ENCODE measurements at places on chromosomes 1 and 21. TPM values are rescaled to one million over a fixed set of nuclear protein-coding genes. Genes with fewer than 3 reads are reported as not detected.

DNA sequence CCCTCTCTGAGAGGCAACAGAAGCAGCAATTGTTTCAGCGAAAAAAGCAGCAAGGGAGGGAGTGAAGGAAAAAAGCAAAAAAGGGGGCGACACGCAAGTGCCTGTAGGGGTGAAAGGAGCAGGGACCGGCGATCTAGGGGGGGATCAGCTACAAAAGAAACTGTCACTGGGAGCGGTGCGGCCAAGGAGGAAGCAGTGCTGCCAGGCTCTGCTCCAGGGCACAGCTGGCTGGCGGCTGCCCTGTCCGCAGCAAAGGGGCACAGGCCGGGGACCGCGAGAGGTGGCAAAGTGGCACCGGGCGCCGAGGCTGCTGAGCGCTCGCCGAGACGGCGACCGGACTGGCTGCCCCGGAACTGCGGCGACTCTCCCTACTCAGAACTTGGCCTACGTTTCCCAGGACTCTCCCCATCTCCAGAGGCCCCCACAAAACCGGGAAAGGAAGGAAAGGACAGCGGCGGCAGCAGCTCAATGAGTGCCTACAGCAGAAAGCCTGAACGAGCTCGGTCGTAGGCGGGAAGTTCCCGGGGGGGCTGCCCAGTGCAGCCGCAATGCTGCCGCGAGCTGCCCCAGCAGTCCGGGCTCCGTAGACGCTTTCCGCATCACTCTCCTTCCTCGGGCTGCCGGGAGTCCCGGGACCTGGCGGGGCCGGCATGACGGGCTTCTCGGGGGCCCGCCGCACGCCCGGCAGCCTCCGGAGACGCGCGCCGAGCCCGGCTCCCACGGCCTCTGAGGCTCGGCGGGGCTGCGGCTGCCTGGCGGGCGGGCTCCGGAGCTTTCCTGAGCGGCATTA lies 1.0 kb upstream of the CDKN2C start:
- peaks cover 7% of the 10 kb centered on the region for H3K4me1 ChIP-seq
- no peaks in the 10 kb centered on the region for H3K27me3 ChIP-seq
- H3K36me3 ChIP-seq = no peaks in the 10 kb centered on the region
- DNase-seq = peak; percentile 61

DNA sequence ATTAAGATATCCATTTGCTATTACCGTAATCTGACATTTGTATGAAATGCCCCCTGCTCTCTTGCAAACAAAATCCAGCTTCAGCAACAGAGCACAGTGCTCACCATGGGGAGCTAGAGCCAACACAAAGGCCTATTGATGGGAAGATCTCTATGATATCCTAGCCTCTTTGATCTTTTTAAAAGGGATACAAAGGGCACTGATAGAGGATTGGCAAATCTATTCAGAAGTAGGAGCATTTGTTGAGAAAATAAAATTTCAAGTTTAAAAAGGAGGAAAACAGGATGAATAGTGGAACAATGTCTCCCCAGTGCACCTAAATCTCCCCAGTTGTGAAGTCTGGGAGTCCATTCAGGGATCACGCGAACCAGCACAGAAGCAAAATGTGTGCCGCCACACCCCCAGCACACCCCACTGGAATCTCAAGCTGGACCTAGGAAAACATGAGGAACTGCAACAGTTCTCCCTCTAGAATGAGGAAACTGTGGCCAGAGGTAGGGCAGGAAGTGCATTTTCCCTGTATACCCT lies 32.2 kb downstream of the MRAP start:
- no peak overlapping the region for H3K27ac ChIP-seq
- no peaks in the 10 kb centered on the region for H3K4me1 ChIP-seq
- no peaks in the 10 kb centered on the region for H3K27me3 ChIP-seq

GRCh38 chr1:74714429-74715235 lies 18.2 kb downstream of the CRYZ start:
- no peaks in the 10 kb centered on the region for H3K4me1 ChIP-seq
- DNase-seq = no peak
- H3K36me3 ChIP-seq = peaks cover 21% of the 10 kb centered on the region
- H3K4me3 ChIP-seq = no peak overlapping the region
- H3K27me3 ChIP-seq = no peaks in the 10 kb centered on the region

DNA sequence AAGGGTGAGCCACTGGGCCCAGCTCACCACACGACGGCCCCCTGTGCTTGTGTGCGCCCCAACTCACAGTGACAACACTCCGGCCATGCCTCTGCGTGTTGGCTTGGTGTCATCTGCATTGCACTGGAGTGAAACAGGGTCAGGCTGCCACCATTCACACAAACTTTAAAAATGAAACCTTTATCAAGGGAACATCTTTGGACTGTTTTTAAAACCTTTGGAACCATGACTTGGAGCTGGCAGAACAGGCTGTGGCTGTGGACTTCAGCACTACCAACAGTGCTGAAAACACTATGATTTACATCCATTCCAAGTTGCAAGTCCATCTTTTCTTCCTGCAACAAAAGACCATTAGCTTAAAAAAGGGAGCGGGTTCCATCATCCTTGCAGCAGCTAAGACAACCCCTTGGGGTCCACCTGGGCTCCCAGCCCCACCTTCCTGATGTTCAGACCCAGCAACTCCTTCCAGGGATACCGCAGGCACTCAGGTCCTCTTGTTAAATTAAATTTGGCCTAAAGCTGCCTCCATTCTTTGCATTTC lies 25.6 kb downstream of the POFUT2 start:
- H3K36me3 ChIP-seq = peaks cover 18% of the 10 kb centered on the region
- no peak for DNase-seq
- no peak overlapping the region for H3K4me3 ChIP-seq

DNA sequence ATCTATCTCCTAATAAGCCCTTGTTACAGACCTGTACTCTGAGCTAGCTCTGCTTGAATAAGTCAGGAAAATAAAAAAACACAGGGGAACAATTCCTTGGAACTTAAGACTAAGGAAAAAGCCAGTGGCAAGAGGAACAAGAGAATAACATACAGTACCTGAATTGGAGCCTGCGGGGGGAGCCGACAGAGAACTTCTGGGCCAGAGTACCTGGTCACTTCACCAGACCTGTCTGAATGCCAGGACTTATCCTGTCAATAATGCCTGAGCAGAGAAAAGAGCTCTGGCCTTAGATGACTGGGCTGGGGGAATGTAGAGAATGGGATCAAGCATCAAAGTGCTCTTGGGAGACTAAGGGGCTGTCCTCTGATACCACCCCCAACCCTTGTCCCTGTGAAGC lies 15.1 kb downstream of the PEA15 start:
- H3K27ac ChIP-seq = no peak overlapping the region
- no peak for DNase-seq
- H3K36me3 ChIP-seq = peaks cover 96% of the 10 kb centered on the region
- no peaks in the 10 kb centered on the region for H3K4me1 ChIP-seq
- no peak overlapping the region for H3K4me3 ChIP-seq

DNA sequence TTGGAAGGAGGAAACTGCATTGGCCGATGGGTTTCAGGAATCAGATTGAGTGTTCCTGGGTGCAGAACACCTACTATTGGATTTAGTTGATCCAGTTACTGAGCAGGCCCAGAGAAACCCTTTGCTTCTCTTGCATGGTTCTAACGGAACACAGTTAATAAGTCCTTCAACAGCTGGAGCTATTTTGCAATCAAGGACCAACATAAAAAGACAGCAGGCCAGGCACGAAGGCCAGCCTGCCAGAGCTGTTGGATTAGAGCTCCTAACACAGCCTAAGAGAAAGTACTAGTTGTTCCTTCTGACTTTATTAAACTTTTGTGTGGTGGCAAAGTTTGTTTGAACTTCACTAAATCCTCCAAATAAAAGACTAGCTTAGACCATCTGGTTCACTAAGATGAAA lies 148.0 kb upstream of the LMO4 start:
- H3K27me3 ChIP-seq = no peaks in the 10 kb centered on the region
- H3K36me3 ChIP-seq = no peaks in the 10 kb centered on the region
- H3K4me1 ChIP-seq = no peaks in the 10 kb centered on the region
- H3K4me3 ChIP-seq = no peak overlapping the region
- no peak for DNase-seq
- H3K27ac ChIP-seq = no peak overlapping the region

DNA sequence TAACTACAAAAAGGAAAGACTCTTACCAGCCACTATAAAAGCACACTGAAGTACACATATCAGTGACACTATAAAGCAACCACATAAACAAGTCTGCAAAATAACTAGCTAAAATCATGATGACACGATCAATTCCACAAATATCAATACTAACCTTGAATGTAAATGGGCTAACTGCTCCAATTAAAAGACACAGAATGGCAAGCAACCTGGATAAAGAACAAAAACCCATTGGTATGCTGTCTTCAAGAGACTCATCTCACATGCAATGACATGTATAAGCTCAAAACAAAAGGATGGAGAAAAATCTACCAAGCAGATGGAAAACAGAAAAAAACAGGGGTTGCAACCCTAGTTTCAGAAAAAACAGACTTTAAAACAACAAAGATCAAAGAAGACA lies 59.7 kb upstream of the LYPLAL1 start:
- no peak overlapping the region for H3K27ac ChIP-seq
- H3K4me1 ChIP-seq = no peaks in the 10 kb centered on the region
- H3K27me3 ChIP-seq = no peaks in the 10 kb centered on the region
- no peak for DNase-seq

- no peak overlapping the region for H3K4me3 ChIP-seq
- no peaks in the 10 kb centered on the region for H3K4me1 ChIP-seq
- DNase-seq = no peak
- H3K36me3 ChIP-seq = no peaks in the 10 kb centered on the region
Measured at GRCh38 chr1:154521695-154522094, 19.5 kb upstream of the SHE start.

DNA sequence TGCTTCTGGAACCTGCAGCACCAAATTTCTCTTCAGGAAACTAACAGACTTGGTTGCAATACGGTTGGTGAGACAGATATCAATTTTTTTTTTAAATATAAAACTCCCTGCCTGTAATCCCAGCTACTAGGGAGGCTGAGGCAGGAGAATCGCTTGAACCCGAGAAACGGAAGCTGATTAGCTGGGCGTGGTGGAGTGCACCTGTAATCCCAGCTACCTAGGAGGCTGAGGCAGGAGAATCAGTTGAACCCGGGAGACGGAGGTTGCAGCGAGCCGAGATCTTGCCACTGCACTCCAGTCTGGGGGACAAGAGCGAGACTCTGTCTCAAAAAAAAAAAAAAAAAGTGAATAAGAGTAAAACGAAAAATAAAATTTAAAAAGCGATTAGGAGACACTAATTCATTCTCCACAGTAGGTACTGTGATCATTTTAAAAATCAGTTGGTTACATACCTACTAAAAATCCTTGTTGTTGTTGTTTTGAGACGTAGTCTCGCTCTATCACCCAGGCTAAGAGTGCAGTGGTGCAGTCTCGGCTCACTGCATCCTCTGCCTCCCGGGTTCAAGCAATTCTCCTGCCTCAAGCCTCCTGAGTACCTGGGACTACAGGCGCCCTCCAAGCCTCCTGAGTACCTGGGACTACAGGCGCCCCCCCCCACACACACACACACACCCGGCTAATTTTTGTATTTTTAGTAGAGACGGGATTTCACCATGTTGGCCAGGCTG lies 796 bp upstream of the RBM8A start:
- H3K27me3 ChIP-seq = no peaks in the 10 kb centered on the region
- peaks cover 15% of the 10 kb centered on the region for H3K36me3 ChIP-seq
- H3K4me3 ChIP-seq = peak overlapping the region; percentile 64

DNA sequence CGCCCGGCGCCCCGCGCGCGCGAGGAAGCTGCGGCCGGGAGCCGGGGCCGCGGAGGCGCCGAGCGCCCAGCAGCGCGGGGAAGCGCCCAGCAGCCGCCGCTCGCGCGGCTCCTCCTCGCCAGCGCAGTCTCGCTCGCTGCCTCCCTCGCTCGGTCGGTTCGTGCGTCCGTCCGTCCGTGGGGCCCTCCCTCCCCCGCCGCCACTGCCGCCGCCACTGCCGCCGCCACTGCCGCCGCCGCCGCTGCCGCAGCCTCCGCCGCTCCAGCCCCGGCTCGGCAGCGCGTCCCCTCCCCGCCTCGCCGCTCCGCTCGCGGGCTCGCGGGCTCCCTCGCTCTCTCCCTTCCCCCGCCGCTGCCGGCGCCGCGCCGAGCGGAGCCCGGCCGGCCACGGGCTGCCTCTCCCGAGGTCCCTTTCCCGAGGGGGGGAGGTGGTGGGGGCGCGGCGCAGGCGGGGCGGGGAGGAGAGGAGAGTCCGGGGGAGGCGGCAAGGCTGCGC lies at the start of gene KCND3:
TSS of gene KCND3 (minus strand) at position 138 of the 495 bp plus-strand sequence.
- H3K4me3 ChIP-seq = no peak within 1 kb of the TSS
- peaks cover 8% of the 10 kb centered on the region for H3K4me1 ChIP-seq
- H3K27me3 ChIP-seq = peaks cover 10% of the 10 kb centered on the region
- H3K36me3 ChIP-seq = no peaks in the 10 kb centered on the region
- DNase-seq = no peak
- no peak within 1 kb of the TSS for H3K27ac ChIP-seq

DNA sequence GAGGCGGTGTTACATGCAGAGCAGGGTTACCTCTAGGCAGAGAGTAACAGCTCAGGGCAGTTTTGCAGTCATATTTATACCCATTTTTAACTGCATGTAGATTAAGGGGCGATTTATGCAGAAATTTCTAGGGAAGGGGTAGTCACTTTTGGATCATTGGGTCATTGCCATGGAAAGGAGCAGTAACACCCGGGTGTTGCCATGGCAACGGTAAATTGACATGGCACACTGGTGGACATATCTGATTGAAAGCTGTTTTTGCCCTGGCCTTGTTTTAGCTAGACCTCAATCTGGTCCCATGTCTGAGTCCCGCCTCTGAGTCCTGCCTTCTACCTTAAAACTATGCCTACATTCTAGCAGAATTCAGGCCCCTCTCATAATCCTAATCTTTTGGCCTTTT lies 11.8 kb upstream of the USP1 start:
- H3K27ac ChIP-seq = no peak overlapping the region
- no peaks in the 10 kb centered on the region for H3K27me3 ChIP-seq
- no peak overlapping the region for H3K4me3 ChIP-seq

GRCh38 chr1:12067900-12068821 lies 5.1 kb downstream of the TNFRSF8 start:
- no peaks in the 10 kb centered on the region for H3K36me3 ChIP-seq
- H3K4me1 ChIP-seq = peaks cover 50% of the 10 kb centered on the region
- no peak overlapping the region for H3K27ac ChIP-seq
- no peak for DNase-seq
- peaks cover 39% of the 10 kb centered on the region for H3K27me3 ChIP-seq

GRCh38 chr1:37425221-37425620 lies 49.2 kb upstream of the ZC3H12A start:
- H3K27ac ChIP-seq = no peak overlapping the region
- no peaks in the 10 kb centered on the region for H3K4me1 ChIP-seq
- H3K36me3 ChIP-seq = no peaks in the 10 kb centered on the region
- H3K27me3 ChIP-seq = no peaks in the 10 kb centered on the region
- DNase-seq = no peak

- no peak overlapping the region for H3K27ac ChIP-seq
- H3K36me3 ChIP-seq = no peaks in the 10 kb centered on the region
Measured at GRCh38 chr1:199778324-199778955, 249.1 kb upstream of the NR5A2 start.

GRCh38 chr1:73909043-73909562 lies 288.9 kb downstream of the LRRIQ3 start:
- no peak for DNase-seq
- no peaks in the 10 kb centered on the region for H3K36me3 ChIP-seq
- H3K27ac ChIP-seq = no peak overlapping the region
- no peak overlapping the region for H3K4me3 ChIP-seq

Gene IVL
- total RNA-seq = not detected

Gene ST6GALNAC3
- not detected for total RNA-seq

Gene C1orf53
- total RNA-seq = not detected

Gene GSTM1
- not detected for total RNA-seq

Gene WNT2B
- total RNA-seq = 0.16 TPM

Gene CAMK2N1
- total RNA-seq = 1.6 TPM

Gene TTC39A
- total RNA-seq = 0.38 TPM

Gene GUCA2B
- total RNA-seq = not detected

Gene CFHR1
- total RNA-seq = not detected

Gene CDA
- 5.3 TPM for total RNA-seq

Gene ZNF697
- 0.45 TPM for total RNA-seq

Gene SLAMF8
- 2.8 TPM for total RNA-seq
